ENCODE measurements at places on chromosomes 16 and 17.

DNA sequence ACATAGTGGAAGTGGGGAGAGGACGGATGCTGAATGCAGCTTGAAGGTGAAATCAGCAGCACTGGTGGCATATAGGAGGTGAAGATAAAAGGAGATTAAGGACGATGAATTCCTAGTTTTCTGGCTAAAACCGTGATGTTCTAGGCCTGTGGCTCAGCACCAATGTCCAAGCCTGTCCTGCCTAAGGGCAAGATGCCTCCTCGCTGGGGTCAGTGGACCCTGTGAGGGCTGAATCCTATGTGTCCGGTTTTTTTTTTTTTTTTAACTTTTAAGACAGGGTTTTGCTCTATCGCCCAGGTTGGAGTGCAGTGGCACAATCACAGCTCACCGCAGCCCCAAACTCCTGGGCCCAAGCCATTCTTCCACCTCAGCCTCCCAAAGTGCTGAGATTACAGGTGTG is 12.8 kb downstream of the CPNE2 start:
- DNase-seq: no peak

- no peak for DNase-seq
These were observed 3.1 kb downstream of the SLC5A2 start for GRCh38 chr16:31486045-31486444.

DNA sequence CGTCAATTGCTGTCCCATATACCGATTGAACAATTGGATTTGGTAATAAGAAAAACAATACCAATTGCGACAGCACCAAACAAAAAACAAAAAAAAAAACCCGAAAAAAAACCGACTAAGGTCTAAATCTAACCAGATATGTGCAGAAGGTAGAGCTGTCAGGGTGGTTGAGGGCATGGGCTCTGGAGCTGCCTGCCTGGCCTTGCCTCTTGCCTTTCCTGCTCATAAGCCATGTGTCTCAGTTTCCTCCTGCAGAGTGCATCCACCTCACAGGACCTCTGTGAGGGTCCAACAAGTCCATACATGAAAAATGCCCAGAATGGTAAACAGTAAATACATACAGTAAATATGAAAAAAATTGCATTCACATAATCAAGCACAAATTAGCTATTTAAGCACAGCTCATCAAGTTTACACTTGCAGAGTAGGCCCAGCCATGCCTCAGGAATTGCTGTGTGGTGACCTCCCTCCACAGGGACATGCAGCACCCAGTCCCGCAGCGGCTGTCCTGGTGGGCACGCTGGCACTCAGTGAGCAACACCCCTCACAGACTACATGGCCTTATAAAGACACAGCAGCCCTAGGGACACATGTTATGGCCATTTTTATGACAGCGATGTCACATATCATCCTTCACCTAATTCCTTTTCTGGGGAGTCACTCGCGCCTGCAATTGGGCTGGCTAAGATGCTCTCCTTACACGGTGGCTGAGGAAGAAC is 17.9 kb downstream of the TBC1D28 start:
- DNase-seq: no peak

GRCh38 chr17:38926293-38927070 is 1.1 kb downstream of the LASP1NB start:
- no peak for DNase-seq

GRCh38 chr17:15106540-15106939 is 158.6 kb downstream of the PMP22 start:
- DNase-seq: no peak

GRCh38 chr17:28523876-28524275 is 17.7 kb downstream of the FOXN1 start:
- no peak for DNase-seq

DNA sequence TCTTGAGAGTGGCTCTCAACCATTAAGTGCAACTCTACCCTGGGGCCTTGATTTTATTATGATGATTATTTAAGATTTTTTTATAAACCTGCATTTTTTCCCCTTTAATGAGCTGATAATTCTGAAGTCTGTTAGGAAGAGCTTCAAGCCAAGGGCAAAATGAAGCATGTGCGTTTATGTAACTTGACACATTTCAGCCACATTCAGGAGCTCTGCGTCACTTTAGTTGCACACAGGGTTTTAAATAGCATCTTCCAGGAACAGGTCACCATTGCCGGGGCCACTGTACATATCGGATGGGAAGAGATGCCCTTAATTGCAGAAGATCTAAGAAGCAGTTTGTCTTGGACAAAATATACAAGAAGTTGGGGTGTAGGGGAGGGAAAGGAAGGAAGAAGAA is 89.6 kb downstream of the BMERB1 start:
- no peak for DNase-seq

GRCh38 chr16:75062976-75063346 is 53.6 kb downstream of the LDHD start:
- no peak for DNase-seq

GRCh38 chr16:87085441-87085840 is 231.8 kb downstream of the C16orf95 start:
- no peak for DNase-seq
